ENCODE measurements at places on chromosomes 16 and 17.

DNA sequence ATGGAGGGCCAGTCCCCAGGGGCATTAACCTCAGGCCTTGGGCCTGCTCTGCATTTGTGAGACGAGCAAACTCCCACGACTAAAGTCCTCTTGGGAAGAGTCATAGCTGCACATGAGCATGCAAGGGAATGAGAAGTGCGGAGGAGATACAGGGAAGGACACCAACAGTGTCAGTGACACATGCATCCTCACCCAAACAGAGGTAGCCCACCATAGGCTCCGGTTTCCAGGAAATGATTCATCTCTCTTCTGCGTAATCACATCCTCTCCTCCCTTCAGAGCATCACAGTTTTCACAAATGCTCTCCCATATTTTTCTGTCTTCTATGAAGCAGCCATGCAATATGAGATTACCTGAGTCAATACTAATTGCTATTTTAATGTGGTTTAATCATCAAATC, 725.7 kb upstream of the GOT2 start:
- no peak for DNase-seq

DNA sequence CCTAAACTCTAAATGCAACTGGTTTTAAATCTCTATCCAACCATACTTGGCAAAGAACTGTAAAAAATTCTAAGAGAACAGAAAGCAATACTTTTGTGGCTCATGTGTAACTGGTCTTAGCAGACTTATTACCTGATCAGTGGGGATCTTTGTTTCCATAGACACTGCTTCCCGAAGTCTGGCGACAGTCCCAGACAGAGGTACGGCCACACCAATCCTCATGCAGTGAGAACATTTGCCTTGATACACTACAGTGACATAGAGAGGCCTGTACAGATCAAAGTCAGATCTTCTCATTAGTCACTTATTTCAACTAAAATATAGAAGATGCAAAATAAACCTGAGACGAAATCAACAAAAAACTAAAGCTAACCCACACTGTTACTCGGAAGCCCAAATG, 43.9 kb downstream of the USP31 start:
- DNase-seq: no peak

DNA sequence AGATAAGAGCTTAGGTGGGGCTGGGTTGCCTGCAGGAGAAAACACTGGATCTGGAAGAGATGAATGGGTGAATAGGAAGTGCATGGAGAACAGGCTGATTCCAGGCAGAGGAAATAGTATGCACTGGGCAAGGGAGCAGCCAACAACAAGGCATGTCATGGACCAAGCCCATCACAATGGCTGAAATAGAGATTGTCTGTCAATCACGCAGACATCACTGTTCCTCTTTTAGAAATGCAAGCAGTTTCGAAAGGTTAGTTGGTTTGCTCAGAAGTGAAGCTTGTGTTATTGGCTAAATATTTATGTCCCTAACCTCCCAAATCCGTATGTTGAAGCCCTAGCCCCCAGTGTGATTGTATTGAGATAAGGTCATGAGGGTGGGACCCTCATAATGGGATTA, 621.7 kb upstream of the CDH11 start:
- DNase-seq: no peak

GRCh38 chr17:65823713-65824112, 262.3 kb upstream of the AXIN2 start:
- DNase-seq: no peak

DNA sequence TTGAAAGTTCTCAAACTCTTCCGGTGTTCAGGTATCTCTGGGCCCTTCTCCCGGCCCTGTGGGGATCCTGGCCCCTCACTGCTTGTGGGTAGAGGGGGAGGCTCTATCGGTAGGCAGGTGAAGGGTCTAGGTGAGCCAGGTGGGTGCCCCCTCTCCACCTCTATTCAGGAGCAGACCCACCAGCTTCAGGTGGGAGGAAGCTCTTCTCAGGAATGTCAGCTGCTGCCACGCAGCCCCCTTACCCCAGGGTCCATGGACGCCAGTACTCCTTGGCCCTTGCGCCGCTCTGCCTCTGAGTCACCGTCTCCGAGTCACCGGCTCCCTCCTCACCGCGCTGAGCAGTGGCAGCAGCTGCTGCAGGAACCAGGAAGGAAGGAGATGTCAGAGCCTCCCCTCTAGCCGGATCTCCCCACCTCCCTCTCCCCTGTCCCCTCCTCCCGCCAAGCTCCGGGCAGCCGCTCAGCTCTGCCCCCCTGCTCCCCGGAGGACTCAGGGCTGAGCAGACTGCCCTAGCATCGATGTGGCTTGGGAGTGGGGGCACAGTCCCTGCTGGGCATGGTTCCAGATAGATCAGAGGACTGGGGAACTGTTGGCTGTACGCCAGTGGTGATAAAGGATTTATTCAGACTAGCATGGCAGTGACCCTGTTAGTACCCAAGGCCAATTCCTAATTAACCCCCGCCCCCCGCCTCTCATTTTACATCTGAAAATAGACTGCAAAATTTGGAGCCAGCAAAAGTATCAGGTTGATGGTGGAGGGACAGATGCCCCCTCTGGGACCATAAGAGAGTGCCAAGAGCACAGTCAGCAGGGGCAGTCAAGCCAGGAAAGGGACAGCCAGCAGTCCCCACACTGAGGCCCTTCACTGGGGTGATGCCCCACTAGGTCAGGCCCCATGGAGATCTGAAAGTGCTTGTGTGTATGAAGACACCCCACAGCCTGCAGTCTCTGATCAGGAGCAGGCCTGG, at the start of gene OSBPL7:
OSBPL7 (minus strand) TSS at position 371 of the 968 bp plus-strand sequence. CDS start 1,516 bp downstream, outside the sequence.
- peak; percentile 47 for DNase-seq

- no peak for DNase-seq
Observed at GRCh38 chr16:55487048-55487803, 8.2 kb downstream of the MMP2 start.

DNA sequence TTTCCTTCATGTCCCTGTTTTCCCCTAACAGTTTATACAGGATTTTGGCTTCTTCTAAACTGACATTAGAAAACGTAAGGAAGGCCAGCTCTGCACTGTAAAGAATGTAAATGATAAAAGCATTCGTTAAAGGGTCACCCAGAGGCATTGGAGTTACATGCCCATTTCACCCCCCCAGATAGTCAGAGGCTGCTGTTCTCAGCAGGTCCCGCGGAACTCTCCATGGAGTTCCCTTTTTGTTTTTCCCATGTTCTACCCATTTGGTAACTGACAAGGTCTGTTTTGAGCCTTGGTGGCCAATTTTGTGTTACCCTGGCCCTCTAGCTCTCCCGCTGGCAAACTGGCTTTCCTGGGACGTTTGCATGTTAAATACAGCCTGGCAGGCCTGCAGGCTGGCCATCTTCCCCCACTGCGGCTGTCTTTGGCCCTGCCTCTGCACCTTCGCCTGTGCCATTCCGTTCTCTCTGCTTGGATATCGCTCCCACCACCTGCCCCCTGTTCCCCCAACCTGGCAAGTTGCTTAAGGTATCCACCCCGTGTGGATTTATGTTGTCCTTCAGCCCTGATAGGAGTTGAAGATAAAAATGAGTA, 49.7 kb downstream of the EPN2 start:
- no peak for DNase-seq

- no peak for DNase-seq
Observed at GRCh38 chr17:22512057-22512456, 819.7 kb downstream of the KCNJ18 start.

- DNase-seq: peak; percentile 45
Observed at GRCh38 chr16:287298-287811, 4.4 kb downstream of the PDIA2 start.

DNA sequence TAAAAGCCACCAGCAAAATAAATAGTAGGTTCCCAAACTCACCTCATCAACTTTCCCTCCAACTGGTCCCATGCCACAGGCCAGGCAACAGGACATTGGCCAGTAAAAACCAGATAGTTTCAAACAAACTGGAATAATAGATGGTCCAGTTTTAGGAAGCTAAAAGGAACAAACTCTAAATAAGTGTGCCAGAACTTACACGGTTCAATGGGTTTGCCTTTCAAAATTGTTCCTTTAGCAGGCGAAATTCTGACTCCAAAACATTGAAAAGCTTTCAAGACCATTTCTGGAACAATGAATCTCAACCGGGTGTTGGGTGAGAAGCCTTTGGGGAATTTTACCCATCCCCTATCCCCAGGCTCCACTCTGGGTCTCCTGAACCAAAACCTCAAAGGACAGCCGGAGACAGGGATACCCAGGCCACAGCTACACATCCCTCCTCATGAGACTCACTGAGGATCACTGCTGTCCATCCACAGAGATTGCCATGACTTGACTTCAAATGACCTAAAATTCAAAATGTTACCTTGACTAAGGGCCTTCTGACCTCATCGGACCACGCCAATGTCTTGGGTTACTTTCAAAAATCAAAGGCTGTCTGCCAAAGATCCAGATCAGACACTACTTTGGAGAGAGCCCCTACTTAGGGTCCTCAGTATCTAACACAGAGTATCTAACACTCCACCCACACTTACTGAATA, 13.0 kb downstream of the AXIN2 start:
- DNase-seq: no peak

- DNase-seq: no peak
Observed at GRCh38 chr16:86896976-86897375, 318.6 kb downstream of the FOXL1 start.

- no peak for DNase-seq
Observed at GRCh38 chr16:12195296-12195695, 218.8 kb downstream of the SNX29 start.

- DNase-seq: no peak
Observed at GRCh38 chr17:48238933-48239602, 131.5 kb downstream of the SNX11 start.

- no peak for DNase-seq
Observed at GRCh38 chr16:86075488-86075785, 176.5 kb downstream of the IRF8 start.

GRCh38 chr17:74004056-74004455, 199.4 kb upstream of the RPL38 start:
- no peak for DNase-seq

GRCh38 chr17:77572065-77572601, 386.4 kb upstream of the TNRC6C start:
- no peak for DNase-seq

GRCh38 chr17:39335704-39336223, 65.7 kb downstream of the FBXL20 start:
- no peak for DNase-seq

- no peak for DNase-seq
Observed at GRCh38 chr17:61248399-61248798, 151.2 kb upstream of the TBX2 start.

DNA sequence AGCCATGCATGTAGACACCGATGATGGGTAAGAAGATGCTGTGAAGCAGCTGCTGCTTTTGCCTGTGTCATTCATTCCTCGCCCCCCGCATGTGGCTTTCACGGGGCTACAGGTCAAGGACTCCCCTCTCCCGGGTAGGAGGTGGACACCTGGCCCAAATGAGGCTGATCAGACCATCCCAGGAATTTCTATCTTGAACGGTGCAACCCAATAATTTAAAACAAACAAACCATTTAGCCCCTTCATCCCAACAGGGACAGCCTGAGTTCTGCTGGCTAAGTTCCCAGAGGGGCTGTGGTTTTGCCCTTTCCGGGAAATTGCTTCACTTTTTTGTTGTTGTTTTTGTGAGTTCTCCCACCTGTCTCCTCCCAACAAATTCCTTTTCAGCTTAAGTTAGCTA, 137.7 kb upstream of the CDH5 start:
- no peak for DNase-seq

DNA sequence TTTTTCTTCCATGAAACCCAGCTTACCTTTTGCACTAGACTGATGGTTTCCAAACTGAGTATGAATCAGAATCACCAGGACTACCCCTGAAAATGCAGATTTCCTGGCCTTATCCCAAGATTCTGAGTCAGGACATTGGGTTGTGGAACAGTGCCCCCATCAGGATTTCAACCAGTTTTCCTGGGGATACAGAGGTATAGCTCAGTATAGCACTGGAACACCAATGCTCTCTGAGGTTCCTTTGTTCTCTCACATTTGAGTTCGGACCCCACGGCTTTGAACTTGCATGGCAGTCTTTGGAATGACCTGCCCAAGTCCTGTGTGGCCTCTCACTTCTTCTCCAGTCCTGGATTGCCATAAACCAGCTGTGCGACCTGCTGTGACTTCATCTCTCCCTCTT, 12.8 kb upstream of the CCL8 start:
- no peak for DNase-seq

DNA sequence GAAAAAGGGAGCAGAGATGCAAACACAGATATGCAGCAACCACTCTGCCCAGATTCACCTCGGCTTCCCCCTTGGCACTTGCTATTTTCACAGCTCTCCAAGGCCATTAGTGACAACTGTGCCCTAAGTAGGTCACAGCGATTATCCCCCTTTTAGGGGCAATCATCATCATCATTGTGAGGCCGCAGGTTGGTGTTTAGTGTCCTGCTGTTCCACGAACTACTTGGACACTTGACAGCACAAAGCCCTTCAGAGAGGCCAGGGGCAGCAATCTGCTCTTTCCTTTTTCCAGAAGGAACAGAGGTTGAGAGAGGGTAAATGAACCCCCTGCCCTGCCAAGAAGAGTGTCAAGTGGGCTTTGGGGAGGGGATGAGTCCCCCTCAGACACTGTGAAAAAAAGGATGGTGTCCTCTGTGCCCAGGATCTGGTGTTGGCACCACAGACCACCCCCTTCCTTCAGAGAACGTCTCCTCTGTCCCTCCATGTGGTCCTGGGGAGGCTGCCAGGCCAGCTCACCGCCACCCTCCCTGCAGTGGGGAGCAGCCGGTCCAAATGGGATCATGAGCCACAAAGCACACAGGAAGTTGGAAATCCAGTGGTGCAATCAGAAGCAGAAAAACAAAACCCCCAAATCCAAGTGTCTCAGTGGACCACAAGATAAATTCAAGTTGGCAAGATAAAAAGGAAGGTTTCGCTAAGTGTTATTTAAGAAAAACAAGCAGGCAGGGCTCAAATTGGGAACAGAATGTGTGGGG, 78.4 kb upstream of the MED9 start:
- no peak for DNase-seq

- no peak for DNase-seq
Observed at GRCh38 chr17:83193336-83194185, 114.2 kb downstream of the METRNL start.

- DNase-seq: no peak
Observed at GRCh38 chr16:2516391-2517240, 2.9 kb downstream of the ATP6V0C start.

- no peak for DNase-seq
Observed at GRCh38 chr17:30091771-30092170, 24.8 kb upstream of the NSRP1 start.

- no peak for DNase-seq
Observed at GRCh38 chr17:75457047-75457654, 716 bp downstream of the TMEM94 start.

DNA sequence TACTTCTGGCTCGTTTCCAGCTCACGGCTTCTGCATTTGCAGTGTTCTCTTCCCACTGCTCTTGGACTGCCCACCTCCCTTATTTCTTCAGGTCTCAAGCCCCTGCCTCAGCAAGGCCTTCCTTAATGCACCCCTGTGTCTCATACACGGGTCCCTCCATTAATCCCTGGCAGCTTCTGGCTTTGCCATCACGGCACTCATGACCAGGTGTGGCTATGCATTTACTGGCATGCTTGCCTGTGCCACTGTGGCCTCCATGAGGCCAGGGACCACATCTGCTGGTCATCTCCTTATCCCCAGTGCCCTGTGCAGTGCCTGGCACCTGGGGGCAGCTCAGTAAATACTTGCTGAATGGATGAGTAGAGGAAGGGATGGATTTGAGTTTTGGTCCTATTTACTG, 114.1 kb downstream of the C16orf78 start:
- DNase-seq: no peak

- DNase-seq: no peak
Observed at GRCh38 chr17:81341516-81342268, 46.6 kb upstream of the SLC38A10 start.

Data from NCI-H2029 (cell line).